Hematopoietic multipotent progenitor cell treated with erythropoietin and hydrocortisone succinate and interleukin-3 and kit ligand, for 17 days (in vitro differentiated cells): ENCODE measurements at places on chromosomes 6 and 20.

GRCh38 chr6:15063253-15063853 lies 182.5 kb upstream of the JARID2 start:
- DNase-seq, result no peak

DNA sequence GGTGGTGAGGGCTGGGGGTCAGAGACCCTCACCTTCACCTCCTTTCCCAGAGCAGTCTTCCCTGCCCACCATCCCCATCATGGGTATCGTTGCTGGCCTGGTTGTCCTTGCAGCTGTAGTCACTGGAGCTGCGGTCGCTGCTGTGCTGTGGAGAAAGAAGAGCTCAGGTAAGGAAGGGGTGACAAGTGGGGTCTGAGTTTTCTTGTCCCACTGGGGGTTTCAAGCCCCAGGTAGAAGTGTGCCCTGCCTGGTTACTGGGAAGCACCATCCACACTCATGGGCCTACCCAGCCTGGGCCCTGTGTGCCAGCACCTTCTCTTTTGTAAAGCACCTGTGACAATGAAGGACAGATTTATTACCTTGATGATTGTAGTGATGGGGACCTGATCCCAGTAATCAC lies 2.1 kb downstream of the HLA-G start:
- no peak for DNase-seq

DNA sequence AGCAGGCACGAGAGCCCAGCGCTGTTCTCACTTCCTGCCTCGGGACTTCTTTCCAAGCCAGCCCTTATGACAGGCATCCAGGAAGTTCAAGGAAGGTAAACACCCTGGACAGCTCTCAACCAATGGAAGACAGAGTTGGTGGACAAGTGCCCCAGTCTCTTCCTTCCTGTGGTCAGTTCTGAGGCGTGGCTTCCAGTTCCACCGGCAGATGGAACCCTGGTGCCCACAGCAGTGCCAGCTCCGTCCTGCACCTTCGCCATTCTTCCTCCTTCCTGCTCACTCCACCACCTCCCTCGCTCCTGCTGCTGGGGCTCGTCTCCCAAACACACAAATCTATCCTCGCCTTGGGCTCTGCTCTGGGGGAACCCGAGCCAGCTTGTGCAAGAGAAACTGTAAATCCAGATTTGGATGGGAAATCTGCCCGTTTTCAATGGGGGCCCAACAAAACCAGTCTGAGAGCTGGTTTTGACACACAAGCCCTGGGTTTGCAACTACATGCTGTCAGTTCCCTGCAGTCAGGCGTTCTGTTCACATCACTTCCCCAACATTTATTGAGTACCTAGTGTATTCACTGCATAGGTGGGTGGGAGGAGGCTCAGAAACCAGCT lies 162.7 kb downstream of the GRM4 start:
- no peak for DNase-seq

- DNase-seq, result no peak
These were observed 815 bp downstream of the UTRN start for GRCh38 chr6:144285798-144286502.

DNA sequence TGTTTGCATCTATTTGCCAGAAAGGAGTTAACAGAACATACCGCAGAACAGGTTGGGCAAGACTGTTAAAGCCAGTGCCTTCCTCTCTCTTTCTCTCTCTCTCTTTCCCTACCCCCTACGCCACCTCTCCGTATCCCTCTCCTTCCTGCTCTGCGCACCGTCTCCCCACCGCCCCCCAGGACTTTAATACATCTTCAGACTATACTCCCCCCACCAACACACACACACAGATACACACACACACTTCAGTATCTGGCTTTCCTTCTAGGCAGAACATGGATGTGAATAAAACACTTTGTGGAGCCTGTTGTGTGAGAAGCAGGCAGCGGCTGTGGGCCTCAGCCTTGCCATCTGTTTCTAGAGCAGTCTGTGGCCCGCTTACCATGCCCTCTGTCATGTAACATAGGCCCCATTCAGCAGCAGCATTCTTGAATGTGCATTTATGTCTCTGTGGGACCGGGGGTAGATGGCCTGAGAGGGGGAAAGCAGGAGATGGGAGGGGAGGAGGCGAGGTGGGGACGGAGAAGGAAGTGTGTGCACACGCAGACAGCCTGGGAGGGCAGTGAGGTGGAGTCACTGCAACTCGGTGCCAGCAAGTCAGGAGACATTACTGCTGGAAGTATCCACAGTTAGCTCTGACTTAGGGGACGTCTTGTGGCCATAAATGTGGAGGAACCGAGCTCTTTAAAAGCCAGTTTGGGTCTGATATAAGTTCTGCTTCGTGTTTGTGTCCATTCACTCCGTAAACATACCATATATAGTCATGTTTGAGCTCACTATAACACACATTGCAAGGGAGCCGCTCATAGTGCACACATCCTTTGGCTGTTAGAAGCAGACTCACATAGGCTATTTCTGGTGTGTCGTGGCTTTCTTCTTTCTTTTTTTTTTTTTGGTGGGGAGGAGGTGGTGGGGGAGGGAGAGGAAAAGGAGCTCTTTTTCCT lies 38.4 kb downstream of the RREB1 start:
- peak; percentile 72 for DNase-seq

DNA sequence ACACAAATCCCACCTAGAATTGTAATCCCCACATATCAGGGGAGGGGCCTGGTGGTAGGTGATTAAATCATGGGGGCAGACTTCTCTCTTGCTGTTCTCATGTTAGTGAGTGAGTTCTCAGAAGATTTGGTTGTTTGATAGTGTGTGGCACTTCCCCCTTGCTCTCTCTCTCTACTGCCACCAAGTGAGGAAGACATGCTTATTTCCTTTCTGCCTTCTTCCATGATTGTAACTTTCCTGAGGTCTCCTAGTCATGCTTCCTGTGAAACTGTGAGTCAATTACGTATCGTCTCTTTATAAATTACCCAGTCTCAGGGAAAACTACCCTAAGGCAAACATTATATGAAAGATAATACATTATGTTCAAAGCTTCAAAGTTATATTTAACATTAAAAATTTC lies 1297.5 kb upstream of the CITED2 start:
- no peak for DNase-seq

DNA sequence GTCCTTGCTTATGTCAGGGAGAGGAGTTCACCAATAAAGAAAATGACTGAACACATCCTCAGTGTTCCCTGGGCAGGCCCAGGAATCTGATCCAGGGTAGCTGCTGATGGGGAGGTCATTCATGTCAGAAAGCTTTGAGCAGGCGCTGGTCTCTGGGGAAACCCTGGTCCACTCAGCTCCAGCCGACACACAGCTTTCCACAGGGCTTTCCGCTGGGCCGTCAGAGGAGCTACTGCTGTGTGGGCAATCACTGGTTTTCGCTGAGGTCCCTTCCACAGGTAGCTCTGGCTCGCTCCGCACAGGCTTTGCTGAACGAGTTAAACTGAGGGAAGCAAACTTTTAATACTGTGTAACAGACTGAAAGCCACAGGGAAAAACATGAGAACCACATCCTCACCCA lies 17.5 kb upstream of the ANKRD60 start:
- DNase-seq, result no peak

DNA sequence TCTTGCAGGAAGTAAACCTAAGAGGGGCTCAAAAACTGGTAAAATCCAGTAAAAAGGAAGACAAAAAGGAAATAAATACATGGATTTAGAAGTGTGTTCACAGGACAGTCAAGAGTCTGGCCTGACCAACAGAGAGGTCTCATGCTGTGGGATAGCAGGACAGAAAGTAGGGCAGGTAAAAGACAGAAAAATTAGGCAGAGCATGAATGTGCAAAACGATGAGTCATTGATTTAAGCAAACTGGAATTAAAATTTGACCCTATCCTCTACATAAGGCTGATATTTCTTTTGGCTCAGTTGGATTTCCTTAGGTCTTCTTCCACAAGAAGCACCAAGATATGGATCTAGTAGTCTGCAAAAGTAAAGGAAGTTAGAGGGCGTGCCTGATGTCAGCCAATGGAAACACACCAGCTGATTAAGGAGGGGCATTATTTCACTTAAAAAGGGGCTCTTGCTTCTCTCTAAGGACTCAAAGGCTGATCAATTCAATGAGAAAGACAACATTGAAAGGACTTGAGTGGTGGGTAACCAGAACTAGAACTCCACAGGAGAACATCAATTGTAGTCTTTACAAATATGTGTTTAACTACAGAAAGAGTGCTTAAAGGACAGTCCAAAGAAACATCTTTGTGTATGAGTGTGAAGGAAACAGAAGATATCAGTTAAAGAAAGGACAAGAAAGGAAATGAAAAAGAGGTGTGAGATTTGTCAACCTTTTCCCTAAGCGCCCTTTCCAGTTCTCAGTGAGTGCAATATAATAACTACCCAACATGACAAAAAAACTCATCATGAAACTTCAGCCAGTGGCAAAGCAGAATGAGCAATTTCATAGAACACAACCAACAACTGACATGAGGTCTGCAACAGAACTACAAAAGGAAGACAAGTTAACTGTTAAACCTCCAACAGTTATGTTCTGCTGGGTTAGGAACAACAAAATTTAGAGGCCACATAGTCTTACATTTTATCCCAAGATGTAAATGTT lies 19.4 kb upstream of the MYB start:
- no peak for DNase-seq

GRCh38 chr6:357791-358341 lies 33.7 kb upstream of the IRF4 start:
- DNase-seq, result no peak

- no peak for DNase-seq
These were observed 220.8 kb downstream of the OGFRL1 start for GRCh38 chr6:71509191-71510005.

GRCh38 chr20:34915749-34916455 lies 39.5 kb downstream of the ACSS2 start:
- no peak for DNase-seq
